NCI-H2171 treated with DMSO at 0.1 percent for 48 hours (cell line): ENCODE measurements at places on chromosomes 4 and X.

DNA sequence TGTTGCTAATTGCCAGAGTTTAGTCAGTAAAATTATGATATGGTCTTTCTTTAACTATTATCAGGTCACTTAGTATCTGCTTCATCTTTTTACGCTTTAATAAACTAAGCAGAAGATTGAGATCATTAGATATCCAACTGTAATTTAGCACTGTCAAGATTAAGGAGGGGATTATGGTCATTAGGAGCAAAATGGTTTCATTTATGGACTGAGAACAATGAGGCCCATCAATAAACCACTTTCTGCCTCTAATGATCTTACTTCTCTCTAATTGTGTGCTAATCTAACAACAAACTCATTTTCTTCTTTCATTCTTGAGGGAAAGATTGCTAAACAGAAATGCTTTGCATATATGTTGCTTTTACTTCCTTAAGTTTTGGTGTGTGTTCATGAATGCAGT lies 340.4 kb downstream of the RPA4 start:
- no peak for DNase-seq

DNA sequence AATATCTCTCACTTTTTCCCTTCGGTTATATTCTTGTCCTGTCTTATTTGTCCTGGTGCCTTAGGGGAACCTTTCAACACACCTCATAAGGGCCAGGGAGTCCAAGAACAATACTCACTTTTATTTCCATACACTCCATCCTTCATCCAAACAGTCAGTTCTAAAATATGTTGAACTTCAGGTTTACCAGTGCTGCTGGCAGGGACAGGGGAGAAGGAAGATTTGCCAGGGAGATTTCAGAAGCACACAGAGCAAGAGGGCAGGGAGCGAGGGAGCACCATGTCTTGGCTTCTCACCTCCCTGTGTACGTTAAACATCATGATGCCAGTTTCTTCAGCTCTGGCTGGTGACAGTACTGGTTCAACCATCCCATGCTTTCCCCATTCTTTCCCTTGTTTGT lies 631.1 kb upstream of the FAT1 start:
- no peak for DNase-seq

- DNase-seq = peak; percentile 13
These were observed 50.6 kb downstream of the LGI2 start for GRCh38 chr4:24980064-24980690.

DNA sequence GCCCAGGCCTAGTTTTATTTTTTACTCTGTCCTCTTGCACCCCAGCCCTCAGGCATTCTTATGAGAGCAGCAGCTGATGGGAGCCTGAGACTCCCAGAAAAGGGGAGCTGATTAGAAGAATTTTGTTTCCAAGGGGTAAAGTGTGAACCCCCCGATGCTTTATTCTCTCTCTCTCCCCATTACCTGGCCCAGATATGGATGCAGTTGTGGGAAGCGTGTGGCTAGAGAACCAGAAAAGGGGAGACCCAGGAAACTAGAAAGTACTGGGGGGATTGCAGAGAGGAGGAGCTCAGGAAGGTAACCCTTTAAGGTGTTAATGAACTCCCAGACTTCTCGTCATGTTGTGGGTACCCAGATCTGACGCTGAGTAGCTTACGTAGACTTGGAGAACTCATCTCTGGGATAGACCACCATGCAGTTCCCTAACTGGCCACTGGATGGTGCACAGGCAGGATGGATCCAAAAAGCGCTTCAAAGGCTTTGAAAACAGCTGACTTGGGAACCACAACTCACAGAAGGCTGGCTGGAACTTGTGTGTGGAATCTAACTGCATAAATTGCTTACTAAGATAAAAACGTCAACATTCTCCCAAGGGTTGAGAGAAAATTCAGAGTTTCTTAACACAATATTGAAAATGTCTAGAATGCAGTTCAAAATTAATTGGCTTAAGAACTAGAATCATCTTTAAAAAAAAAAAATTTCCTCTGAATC lies 64.7 kb downstream of the TBC1D14 start:
- DNase-seq = peak; percentile 34

DNA sequence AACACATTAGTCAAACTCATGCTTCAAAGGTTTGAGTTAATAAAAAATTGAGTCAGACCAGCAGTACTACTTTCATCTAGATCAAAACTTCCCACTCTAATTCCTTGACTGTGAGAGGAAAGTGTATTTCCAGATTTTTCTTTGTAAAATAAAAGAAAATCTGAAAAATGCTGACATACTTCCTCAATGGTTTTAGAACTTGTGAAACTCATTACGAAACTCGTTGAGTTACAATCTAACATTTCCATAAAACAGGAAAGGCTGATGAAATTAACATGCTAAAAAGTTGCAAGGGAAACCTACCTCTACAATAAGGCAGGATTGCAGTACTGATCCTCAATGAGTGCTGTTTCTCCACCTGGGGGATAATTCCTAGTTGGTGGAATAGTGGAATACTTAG lies 217.8 kb upstream of the HCCS start:
- no peak for DNase-seq

DNA sequence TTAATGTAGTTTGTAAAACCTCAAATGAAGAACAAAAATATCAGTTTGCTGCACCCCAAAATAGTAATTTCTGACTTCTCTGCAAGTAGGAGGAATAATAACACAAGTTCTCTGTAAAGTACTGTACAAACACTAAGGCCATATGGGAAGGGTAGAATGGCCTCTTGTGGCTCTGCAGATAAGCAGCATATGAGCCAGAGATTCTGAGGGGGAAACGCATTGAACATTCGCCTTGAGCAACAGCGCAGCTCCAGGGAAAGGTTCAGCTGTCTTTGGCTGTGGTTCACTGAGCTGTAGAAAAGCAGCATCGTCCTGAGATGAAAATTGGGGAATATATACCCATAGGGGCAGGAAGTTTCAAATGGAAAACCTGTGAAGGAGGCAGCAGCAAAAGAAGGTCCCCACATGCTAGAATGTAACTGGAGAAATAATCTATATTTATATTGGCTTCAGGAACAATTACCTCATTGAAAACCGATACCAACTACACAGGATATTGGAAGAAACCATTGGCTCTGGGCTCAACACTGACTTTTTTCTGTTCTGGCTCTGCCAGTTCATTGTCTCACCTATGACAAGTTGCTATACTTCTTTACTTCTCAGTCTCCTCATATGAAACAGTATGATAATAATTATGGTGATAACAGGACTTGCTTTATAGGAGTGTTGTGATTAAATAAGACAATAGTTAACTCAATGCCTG lies 357.6 kb upstream of the CPEB2 start:
- DNase-seq = no peak

- DNase-seq = no peak
These were observed 6.6 kb upstream of the LOC101059915 start for GRCh38 chrX:71660562-71661416.

DNA sequence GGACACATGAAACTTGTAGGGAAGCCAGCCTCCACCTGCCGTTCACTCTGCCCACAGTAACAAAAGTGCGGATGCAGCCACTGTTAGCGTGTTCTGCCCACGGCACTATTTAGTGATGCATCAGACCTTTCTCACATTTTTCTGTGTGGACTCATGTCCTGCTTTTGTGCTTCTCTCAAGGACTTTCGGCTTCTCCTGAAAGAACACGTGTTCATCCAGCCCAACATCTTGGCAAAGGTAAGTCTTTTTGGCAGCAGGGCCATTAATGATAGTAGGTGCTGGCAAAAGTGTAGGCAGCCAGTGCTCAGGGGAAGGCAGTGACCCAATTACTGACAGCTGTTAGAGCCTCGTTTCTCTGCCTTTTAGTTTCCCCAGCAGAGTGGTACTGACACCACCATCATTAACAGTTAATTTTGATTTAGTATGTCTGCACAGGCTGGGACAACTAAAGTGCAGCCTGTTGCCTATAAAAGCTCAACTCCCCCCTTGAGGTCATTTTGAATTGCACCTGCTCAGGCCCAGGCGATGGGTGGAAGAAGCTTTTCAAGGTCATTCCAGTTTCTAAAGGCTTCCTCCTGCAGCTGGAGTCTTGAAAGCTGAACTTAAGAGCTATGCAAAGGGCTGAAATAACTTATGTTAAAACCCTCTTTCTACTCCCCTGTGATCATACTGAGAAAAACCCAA lies 54.5 kb upstream of the HPSE start:
- no peak for DNase-seq

GRCh38 chr4:152352622-152353116 lies 183.2 kb downstream of the FBXW7 start:
- DNase-seq = peak; percentile 93

- DNase-seq = peak; percentile 14
These were observed 137.9 kb upstream of the ZXDB start for GRCh38 chrX:57453901-57454300.

DNA sequence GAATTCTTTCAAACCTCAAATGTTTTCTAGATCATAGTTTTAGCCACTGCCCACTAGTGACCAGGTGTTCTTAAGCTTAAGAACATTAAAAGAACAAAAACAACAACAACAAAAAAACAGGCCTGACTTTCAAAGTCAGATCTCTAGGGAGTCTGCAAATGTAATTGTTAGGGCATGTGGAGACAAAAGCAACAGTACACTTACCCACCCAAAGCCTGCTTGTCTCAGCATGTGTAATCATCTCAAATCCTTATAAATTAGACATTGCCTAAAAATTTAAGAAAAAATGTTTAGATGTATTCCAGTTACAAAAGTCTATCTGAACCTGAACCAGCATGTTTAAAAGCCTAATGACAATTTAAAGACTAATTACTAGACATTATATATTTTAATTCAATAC lies 79.9 kb downstream of the SLC7A11 start:
- DNase-seq = peak; percentile 73

DNA sequence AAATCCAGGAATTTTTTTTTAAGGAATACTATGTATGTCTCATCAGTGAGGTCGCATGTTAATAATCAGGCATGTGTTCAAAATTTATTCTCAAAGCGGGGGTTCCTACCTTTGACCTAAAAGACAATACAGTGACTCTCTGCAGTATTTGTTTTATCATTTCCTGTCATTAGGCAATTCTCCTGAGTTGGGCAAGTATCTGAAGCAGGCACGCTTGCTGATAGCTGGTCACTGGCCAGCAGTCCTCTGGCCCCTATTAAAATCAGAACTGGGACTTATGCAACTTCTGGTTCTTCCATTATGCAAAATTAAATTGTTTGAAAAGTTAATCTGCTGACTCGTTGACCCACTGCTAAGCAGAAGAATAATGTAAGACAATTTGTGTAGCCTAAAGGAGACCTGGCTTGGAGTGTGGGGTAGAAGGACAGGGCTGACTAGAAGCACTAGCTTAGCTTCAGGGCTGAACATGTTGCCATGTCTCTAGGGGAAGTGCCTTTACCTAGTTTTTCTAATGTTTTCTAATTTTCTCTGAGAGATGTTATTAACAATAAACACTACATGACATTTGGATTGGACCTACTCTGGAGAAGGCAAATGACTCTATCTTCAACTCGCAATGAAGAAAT lies 36.0 kb upstream of the GABRA2 start:
- DNase-seq = no peak

- DNase-seq = no peak
These were observed 63.8 kb downstream of the ZNF718 start for GRCh38 chr4:188091-188490.

- peak; percentile 25 for DNase-seq
These were observed 175.5 kb downstream of the NLGN4X start for GRCh38 chrX:6053141-6053540.

DNA sequence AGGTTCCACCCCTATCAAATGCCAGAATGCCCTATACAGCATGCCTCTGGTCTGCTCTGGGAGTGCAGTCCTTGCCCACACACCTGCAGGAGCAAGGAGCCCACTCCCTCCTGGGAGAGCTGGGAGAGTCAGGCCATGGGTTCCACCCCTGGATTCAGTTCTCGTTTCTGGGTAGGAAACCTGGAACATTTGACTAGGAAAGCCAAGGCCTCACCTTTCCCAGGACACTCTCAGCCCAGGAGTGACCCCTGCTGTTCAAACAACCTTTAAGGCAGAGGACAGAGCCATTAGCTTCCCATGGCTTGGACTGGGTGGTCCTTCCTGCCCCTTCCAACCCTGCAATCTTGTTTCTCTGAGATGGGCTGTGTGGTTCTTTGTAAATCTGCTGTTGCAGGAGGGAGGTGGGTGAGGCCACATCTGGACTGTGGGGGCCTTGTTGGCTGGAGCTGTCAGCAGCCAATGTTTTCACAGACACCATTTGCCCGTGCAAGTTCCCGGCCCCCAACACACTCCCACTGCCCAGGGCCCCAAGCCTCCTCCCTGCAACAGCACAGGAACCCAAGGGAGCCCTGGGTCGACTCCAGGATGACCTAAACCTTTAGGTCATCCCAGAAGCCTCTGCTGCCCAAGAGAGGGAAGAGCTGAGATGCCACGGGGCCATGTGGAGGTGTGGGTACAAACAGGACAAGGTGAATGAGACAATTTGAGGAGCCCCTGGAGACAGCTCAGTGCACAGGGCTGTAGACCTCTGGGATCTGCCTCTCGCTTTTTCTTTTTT lies 104.4 kb downstream of the PJA1 start:
- no peak for DNase-seq
